ENCODE measurements at places on chromosomes 11 and 22.

DNA sequence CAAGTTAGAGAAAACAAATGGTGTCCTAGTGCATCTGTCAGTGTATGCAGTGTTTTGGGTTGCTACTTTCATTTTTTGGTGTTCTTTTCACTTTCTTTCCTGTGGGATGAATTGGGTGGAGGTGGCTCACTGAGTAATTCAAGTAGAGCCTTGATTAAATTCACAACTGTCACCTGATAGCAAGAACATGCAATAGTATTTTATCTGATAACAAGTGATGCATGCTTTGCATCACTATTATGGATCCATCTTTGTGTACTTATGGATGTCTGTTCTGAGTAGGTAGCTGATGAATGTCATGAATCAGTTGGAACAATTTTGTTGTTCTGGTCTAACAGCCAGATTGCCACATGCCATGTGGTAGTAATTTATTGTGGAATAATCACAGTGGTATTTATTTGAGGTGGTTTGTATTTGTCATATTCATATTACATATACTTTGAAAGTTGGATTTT is 87.5 kb downstream of the DDX10 start:
- DNase-seq: no peak

GRCh38 chr22:25555586-25555985 is 8.9 kb upstream of the GRK3 start:
- DNase-seq: no peak

GRCh38 chr11:64890522-64890939 is 12.1 kb upstream of the EHD1 start:
- no peak for DNase-seq

DNA sequence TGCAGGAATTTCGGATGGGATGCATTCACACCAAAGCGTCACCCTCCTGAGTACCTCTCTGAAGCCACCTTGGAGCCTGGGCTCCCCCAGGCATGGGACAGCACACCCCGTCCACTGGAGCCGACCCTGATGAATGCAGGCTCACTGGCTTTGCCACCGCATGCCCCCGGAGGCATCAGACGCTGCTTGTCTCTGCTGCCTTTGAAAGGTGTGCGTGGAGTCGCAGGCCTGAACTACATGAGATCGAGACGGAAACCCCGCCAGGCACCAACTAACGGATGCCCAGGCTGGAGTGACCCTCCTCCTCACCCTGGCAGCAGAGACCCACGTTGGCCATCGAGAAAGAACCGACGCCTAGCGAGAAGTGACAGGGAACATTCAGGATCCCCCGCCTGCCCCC is 22.5 kb downstream of the KRTAP5-5 start:
- no peak for DNase-seq

GRCh38 chr11:105840391-105840790 is 181.6 kb downstream of the MSANTD4 start:
- no peak for DNase-seq

- no peak for DNase-seq
Measured at GRCh38 chr22:21947040-21948014, 5.3 kb downstream of the PPM1F start.

DNA sequence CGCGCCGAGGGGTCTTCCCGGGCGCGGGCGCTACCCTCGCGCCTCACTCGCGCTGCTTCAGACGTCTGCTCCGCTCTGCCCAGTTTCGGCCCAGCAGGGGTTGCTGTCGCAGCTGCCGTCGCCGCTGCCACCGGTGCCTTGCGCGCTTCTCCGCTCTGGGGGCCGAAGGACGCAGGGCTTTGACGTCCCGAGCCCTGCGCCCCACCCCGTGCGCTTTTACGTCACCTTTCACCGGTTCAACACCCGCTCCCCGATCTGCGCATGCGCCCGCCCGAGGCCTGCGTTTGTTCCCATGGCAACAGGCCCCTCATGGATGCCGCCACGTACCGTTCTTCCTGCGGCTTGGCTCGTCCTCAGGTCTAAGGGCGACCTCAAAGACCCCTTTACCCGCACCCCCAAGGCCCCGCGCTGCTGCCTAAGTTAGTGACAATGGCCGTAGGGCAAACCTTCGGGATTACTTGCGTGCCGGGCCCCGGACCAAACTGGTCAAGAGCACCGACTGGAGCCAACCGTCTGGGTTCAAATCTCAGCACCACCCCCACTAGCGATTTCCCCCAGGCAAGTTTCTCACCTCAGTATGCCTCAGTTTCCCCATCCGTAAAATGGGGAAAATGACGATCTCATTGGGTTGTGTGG is 642 bp upstream of the CDK2AP2 start:
- peak; percentile 98 for DNase-seq

DNA sequence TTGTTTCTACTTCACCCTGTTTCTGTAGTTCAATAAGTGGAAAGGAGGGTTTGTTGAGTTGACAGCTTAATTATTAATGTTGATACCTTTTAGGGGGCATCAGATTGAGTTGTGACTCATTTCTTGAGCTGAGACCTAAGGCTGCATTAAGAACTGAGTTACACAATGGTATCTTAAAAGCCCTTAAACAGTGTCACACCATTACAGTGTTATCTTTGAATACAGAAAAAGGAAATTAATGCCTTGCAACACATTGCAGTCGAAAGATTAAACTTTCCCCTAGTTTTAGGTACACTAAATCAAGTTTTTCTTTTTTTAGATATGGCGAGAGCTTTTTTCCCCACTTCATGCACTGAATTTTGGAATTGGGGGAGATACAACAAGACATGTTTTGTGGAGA is 16.7 kb downstream of the PAFAH1B2 start:
- no peak for DNase-seq
